Fibroblast of skin of scalp (primary cell): ENCODE measurements at places on chromosomes 11 and 22.
A peak's percentile ranks its signal among the peaks of the same experiment; 100 is the strongest.

DNA sequence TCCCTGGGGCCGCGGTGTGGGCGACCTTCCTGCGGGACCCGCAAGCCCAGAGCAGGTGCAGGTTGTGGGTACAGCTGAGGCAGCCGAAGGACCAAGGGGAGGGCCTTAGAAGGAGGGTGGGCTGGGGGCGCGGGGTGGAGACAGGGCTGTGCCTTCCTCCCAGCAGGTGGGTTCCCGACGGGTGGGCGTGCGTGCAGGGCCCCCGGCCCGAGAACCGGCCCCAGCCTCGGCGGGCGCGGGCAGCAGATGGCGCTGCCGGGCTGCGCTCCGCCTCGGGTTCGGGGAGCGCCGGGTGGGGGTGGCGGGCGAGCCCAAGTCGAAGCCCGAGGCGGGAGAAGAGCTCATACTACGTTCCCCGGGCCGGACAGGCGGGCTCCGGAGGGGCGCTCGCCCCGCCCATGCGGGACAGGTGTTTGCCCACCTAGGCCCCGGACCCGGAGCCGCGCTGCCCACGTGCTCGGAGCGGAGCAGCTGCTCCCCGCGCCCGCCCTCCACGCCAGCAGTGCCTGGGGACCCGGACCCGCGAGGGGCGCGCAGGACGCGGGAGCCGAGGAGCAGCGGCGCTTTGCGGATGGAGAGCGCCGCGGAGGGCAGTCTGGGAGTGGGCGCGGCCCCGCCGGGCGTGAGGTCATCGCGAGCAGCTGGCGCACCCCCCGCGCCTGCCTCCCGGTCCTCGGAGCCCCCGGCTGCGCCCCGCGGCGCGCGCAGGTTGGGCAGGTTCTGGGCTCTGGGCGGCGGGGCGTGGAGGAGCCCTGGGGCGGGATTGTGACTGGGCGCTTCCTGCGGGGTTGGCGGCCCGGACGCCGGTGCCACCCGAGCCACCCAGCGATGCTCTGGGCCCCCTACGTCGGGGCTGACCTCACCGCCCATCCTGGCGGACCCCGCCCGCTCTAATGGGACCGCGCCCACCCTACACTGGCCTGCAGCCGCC lies 25.3 kb downstream of the DUSP8 start:
- peak; percentile 31 for DNase-seq

- no peak for DNase-seq
These were observed 4.8 kb upstream of the GDPD5 start for GRCh38 chr11:75530577-75530976.

DNA sequence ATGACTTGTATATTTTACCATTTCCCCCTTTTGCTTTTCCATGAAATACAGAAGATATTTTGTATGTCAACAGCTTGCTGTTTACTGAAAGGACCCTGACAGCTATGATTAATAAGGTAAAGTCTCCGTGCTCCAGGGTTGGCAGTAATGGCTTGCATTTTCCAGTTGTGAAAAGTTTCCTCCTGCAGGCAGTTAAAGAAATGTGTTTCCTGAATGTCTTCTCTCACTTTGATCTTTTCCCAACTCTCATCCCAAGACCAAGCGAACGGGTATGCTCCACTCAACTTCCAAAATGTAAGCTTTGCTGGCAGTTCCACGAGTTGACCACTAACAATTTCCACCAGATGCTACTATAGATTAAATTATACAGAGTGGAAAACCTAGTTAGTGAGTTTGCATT lies 8.9 kb downstream of the FIBIN start:
- no peak for DNase-seq

- no peak for DNase-seq
These were observed 13.6 kb downstream of the SLC22A12 start for GRCh38 chr11:64604458-64605243.

GRCh38 chr22:28440592-28441390 lies 238.8 kb downstream of the TTC28 start:
- DNase-seq, result peak; percentile 51

- DNase-seq, result no peak
These were observed 24.0 kb upstream of the ZBED5 start for GRCh38 chr11:10881892-10882291.

DNA sequence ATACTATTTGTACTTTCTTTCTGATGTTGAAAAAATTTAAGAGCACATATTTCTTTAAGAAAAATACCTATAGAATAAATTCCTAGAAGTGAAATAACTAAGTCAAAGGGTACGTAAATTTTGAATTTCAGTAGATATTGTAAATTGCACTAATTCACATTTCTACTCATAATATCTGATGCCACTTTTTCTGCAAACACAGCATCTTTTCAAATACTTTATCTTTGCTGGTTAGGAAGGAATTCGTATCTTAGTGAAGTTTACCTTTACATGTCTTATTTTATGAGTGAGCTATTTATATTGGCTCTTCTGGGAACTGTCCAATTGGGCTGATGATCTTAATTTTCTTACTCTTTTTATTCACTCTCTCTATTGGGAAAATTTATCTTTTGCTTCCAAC lies 148.2 kb downstream of the DDX10 start:
- DNase-seq, result no peak

- no peak for DNase-seq
These were observed 12.6 kb downstream of the OMP start for GRCh38 chr11:77115181-77115611.

DNA sequence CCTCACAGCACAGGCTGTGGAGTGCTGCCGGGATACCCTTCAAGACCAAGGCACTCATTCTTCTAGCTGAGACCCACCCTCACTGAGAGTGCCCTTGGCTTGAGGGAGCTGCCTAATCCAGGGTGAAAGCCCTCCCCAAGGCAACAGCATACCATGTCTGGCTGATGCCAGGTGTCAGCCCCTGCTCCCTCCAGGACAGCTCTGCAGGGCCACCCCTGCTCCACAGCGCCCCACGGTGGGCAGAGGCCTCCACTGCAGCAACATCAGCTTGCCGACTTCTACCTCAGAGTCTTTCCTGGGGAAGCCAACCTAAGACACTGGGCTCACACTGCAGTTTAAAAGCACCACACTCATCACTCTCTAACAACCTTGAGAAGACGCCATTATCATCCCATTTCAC lies 29.0 kb downstream of the TTLL1 start:
- peak; percentile 8 for DNase-seq

DNA sequence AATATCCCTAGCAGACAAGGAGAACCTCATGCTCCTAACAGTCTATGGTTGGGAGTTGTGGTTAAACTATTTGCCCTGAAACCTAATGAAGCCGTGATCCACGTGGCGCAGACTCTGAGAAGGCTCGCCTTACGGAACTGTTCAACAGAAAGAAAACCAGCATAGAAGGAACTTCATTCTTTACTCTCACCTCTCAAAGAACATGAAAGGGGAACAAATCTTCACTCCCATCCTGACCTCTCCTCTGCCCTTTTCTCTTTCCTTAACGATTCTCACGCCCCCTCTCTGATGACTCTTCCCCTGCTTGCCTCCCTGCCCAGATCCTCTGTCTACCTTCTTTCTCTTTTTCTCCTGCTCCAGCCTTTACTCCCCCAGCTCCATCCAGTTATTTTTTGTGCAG lies 54.2 kb downstream of the IRAG1 start:
- DNase-seq, result no peak

DNA sequence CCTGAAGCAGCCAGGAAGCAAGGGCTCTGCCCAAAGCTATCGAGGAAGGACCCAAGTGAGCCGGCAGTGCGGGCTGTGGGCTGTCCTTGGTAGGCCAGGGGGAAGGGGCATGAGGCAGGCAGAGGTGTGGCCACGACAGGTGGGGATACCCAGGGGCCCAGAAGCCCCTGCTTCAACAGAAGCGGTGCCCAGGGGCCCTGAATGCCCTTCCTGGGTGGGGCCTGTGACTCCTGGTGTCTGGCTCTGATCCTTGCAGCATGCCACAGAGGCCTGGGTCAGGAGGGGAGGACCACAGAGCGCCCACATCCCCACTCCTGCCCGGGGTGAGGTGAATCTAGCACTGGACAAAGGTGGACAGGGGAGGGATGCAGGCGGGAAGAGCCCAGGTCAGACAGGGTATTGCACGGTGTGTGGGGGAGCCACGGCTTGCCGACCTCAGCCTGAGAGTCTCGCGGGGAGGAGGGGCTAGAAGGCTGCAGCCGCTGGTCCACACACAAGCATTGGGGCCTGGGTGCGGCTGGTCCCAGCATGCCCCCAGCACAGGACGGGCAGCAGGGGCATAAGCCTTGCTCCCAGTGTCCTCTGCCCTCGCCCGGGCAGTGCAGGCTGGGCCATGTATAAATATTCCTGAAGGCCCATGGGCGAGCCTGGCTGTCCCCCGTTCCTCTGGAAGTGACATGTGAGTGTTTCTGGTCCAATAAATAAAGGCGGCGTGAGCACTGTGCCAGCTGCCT lies 19.0 kb downstream of the MAFF start:
- DNase-seq, result no peak

- no peak for DNase-seq
These were observed 231.7 kb downstream of the AASDHPPT start for GRCh38 chr11:106309070-106309684.
